ENCODE measurements at places on chromosomes 11 and 22.

- DNase-seq = no peak
Observed at GRCh38 chr11:128694618-128695481, 978 bp downstream of the FLI1 start.

DNA sequence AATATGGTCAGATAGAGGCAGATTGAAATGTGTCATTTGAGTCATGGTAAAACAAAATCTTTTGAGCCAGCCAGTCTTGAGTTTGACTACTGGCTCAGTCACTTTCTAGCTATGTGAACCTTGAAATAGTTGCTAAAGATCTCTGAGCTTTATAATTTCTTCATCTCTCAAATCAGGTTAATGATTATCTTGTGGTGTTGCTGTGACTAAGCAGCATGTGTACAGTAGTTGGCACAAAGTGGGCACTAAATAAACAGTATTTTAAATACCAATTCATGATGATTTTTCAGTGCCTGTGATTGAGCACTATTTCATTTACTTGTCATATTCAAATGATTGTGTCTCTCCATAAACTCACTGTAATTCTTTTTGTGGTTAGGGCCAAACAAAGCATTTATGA lies 70.8 kb downstream of the RAB38 start:
- no peak for DNase-seq

GRCh38 chr22:20951932-20952380 lies 15.1 kb upstream of the AIFM3 start:
- DNase-seq = no peak

DNA sequence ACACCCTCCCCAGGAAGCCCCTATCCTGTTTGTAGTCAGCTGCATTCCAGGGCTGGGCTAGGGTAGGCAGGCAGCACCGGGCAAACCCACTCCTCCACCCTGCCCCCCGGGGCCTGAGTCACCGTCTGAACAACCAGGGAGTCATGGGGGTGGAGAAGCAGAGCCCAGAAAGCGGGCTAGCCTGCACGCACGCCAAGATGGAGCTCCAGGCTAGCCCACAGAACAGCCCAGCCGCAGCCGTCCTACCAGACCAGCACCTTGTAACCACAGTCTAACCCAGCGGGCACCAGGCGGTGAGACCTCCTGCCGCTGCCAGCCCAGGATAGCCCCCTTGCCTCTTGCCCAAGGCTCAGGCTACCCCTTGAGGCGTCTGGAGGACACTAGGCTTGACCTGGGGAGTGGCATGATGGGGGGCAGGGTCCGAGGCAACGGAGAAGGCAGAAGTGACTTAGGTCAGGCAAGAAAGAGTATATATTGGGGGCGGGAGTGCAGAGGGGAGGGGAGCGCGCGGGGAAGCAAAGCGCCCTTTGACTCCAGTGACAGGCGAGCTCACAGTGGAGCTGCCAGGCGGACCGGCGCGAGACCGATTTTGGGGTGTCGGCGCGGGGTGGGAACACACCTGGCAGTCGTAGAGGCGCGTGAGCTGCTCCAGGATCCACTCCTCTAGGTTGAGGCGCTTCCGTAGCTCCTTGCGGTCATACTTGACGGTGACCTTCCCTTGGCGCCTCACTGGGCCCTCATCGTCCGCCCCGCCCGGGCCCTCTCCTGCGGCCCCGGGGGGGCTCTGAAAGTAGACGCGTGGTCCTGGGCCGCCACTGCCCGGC lies 734 bp downstream of the PPP1R14B start:
- DNase-seq = no peak

- no peak for DNase-seq
Observed at GRCh38 chr11:87150936-87151335, 113.2 kb downstream of the TMEM135 start.

DNA sequence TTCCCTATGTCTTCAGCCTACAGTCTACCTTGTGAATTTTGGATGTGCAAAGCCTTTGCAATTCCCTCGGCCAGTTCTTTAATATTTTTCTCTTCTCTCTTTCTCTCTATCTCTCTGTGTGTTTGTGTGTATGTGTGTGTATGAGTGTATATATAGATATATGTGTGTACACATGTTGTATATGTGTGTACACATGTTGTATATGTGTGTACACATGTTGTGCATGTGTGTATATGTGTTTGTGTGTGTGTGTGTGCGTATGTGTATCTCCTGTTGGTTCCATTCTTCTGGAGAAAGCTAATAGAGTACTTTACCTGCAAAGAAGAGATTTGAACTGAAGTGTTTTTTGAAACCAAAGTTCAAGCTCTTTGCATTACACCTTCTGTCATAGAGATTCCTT lies 155.0 kb downstream of the LUZP2 start:
- DNase-seq = no peak

- no peak for DNase-seq
Observed at GRCh38 chr11:36039471-36039870, 95.6 kb downstream of the LDLRAD3 start.

- no peak for DNase-seq
Observed at GRCh38 chr11:14273895-14274294, 85.1 kb downstream of the RRAS2 start.

GRCh38 chr11:44580701-44581100 lies 15.2 kb downstream of the CD82 start:
- peak; percentile 90 for DNase-seq

Data from NCI-H1694 treated with DMSO at 0.1 percent for 48 hours (cell line).